ENCODE measurements at places on chromosomes 13 and 19.

DNA sequence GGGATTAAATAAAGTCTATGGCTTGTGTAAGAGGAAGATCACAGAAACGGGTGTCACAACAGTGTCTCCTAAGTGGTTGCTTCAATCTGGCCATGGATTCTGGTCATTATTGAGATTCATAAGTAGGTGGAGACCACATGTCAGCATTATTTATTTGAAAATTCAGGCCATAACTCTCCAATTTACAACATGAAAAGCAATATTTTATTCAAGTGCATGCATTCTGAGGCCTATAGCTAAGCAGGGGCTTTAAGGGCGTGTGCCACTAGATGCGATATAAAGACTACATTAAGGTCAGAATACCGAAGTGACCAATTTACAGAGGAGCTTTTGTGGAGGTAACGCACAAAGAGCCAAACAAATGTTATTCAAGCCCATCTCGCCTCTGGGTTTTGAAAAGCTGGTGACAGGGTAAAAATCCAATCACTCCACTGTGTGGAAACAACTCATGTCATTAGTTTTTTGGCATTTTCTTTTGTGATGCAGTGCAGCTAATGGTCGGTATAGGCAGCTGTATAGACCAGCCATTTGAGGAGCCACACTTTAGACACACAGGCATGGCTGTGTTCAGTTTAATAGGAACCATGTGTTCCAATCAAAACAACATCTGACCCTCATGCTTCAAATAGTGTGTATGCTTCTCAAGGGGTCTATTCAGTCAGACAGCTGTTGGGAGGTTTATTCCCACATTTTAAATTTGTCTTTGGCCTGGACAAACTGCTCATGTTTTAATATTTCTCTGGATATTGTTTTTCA is 123.7 kb downstream of the KL start:
- DNase-seq = no peak

GRCh38 chr19:2616741-2617392 is 85.6 kb downstream of the GNG7 start:
- DNase-seq = no peak

GRCh38 chr13:28624707-28625432 is 34.1 kb upstream of the POMP start:
- no peak for DNase-seq

DNA sequence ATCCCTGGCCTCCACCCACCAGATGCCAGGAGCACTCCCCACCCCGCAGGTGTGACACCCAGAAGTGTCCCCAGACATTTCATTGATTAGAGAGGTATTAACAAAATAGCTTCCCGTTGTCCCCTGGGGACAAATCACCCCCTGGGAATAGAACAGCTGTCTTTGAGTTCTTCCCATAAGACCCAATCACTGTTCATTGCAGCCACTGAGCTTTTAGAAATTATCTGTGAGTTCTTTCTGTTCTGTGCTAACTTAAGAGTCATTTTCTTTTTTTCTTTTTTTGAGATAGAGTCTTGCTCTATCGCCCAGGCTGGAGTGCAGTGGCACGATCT is 32.8 kb downstream of the MYO9B start:
- DNase-seq = no peak

DNA sequence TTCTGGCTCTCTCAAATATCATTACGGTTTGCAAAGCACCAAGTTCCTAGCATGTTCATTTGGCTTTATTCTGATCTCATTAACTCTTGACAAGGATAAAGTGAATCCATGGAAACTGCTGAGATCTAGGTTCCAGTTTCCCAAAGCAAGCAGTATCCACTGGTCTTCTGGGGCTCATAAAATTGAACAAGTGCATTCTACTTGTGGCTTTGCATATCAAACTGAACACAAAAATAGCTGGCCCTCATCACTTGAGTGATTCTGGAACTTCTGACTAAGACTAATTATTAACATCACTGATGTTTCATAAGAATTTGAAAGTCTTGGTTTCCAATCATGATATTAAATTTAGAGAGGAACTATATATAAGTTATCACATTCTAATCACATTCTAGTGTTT is 6.3 kb upstream of the KCTD12 start:
- no peak for DNase-seq

DNA sequence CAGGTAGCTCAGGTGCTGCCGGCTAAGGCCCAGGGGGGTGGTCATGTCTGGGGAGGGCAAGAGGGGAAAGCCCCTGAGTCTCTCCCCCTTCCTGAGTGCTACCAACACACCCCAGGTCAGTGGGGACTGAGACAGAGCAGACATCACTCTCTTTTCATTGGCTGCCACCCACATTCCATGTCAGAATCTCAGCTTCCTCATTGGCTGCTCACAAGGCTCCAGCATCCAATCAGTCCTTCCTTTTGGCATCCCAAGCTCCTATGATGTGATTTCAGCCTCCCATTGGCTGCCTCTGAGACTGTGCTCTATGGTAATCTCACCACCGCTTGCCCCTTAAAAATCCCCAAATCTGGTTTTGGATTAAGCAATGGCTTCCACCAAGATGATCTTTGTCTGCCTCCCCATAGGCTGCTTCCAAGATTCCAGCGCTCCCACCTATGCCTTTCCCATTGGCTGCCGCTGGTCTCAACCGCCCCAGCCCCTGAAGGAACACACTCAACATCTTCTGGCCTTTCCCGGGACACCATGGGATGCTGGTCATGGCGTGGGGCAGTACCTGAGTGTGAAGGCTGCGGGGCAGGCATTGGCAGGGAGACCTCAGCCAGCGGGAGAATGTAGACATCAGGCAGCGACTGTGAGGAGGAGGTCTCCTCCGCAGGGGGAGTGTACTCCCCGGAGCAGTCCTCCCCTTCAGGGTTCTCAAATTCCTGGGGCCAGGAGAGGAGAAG is 2.0 kb downstream of the LMTK3 start:
- no peak for DNase-seq

GRCh38 chr13:59671881-59672280 is 491.8 kb downstream of the DIAPH3 start:
- DNase-seq = no peak

DNA sequence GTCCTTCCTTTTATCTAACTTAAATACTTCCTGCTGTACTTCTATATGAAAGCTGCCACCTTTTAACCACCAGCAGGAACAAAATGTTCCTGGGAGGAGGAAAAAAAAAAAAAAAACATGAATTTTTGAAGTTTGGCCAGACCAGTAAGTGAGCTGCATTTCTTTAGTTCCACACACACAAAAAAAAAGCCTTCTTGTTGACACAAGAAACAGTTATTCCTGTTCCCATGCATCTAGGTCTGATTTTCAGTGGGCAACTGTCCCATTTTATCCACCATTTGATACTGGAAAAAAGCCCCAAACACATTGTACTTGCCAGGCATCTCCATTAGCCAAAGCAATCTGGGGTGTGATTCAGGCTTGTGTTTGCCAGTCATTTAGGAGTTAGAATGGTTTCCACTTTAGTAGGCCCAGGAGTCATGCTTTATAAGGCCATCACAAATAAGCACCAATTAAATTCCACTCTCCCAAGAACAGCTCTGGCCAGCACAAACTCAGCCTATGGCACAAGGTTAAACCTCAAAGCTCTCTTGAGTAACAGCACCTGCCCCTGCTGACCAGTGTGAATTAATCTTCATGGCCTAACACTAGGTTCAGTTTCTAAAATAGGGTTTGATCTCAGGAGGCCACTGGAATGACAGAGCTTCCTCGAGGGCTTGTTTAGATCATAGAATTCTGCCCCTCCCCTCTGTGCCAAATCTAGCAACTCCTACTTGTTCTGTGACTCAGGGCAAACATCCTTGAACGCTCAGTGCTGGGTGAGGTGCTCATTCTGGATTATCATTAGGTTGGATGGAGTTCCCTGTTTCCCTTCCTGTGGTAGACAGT is 67.1 kb downstream of the NUFIP1 start:
- DNase-seq = no peak

GRCh38 chr19:18205200-18205892 is 1.5 kb upstream of the RAB3A start:
- no peak for DNase-seq

DNA sequence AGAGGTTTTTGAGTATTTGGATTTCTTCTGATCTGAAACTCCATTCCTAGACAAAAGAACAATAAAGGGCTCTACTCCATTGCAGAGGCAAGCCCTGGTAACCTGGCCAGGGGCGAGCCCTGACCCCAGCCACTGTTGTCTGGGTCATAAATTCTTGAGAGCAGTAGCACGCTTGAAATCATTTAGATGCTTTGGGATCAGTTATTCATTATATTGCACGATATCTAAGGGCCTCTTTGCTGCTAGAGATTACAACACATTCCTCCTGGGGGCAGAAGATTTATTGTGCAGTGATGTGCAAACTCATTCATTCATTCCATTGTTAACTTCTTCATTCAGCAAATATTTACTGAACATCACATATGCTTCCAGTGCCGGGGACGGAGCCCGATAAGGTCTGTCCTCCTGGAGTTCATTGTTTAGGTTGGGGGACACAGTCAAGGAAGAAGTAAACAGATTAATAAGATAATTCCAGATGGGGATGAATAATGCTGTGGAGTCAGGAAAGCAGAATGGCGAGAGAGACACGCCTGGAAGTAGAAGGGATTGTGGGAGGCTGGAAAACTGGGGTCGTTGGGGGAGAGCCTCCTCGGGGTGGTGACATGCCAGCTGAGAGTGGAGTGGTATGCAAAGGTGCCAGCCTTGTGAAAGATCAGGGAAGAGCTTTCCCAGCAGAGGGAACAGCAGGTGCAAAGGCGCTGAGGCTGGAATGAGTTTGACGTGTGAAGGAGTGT is 34.9 kb downstream of the SIPA1L3 start:
- DNase-seq = no peak

DNA sequence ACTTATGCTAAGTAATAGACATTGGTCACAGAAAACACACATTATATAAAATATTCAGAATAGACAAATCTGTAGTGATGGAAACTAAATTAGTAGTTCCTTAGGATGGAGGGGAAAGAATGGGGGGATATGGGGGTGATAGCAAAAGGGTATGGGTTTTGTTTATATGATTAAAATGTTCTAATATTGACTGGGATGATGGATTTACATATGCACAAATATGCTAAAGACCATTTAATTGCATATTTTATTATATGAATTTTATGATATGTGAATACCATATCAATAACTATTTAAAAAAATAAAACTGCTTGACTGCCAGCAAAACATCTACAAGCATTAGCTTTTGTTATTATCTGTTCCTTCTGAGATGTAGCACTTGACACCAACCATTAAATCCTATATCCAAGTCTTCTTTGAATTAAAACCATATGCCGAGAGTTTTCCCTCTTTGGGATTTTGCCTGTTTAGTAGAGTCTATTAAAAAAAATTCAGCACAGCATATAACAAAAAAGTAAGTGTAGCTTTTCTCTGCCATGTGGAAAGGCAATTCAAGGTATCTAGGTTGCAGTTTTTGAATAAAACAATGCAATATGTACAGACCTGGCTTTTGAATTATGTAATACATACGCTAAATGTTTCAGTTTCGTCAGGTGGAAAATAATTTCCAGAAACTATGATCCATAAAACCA is 2584.1 kb upstream of the PCDH20 start:
- no peak for DNase-seq

DNA sequence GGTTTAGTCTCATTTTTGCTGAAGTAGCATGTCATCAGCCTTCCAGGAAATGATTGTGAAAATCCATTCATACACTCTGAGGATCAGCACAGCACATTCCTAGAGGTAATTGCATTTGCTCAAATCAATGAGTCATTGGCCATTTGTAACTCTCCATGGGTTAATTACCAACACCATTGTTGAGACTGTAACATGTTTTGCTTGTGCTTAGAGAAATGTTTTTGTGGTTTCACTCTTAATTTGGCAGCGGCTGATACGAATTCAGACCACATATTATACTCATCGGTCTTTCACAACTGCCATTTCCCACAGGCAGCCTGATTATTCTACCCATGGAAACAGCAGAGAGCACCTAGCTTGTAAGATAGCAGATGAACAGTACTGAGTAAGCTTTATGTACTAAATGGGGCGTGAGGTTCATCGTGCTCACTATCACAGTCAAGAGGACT is 110.3 kb downstream of the NHLRC3 start:
- DNase-seq = no peak

DNA sequence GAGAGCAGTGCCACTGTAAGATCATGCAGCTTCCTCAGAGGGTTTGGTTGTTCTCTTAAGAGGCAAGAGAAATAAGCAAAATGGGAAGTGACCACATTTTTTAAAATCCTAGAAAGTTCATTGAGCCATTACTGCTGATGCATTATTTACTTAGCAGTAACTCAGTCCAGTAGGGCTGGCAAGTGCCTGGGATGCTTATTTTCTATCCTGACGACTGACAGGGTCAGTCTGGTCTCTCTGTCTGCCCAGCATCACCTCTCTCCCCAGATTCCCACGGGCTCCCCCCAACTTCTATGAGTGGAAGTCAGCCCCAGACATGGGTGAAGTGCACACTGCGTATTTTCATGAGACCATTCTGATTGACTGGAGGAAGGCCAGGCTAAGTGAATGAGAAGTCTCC is 10.4 kb downstream of the SHISA2 start:
- DNase-seq = no peak

GRCh38 chr19:44891016-44891882 is at the start of gene TOMM40:
TSS of gene TOMM40 (plus strand) at chr19:44891254. CDS start at chr19:44891416, 162 bp downstream.
- DNase-seq = no peak

DNA sequence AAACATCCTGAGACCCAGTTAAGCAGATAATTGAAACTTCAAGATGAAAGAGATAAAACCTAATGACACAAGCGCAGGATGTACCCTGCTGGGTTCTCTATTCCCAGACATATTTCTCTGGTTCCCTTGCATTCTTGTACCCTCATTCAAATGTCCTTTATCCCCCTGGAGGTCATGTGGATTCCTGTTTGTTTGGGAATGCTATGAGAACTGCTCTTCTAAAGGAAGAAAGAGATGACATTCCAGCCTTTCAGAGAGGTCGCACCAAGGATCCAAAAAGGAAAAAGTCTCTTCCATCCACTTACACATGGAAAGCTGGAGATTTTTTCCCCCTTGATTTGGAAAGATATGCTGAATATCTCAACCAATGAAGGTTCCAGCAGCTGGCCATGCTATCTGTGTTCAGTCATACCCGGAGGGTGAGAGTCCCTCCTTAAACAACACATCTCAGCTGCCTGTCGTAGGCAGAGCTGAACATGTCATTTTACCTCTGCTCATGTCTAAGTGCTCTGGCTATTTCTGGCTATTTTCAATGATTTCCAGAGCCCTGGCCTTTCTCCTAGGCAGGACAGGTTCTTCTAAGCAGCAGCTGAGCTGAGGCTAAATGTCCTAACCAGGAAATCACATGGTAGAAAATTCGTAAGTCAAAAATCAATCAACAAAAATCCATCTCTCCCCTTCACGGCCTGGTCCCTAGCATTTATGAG is 52.5 kb downstream of the C13orf42 start:
- DNase-seq = no peak
